ENCODE measurements at places on chromosomes 12 and 14. TPM values are rescaled to one million over a fixed set of nuclear protein-coding genes. Genes with fewer than 3 reads are reported as not detected.

- H3K27me3 ChIP-seq, result no peaks in the 10 kb centered on the region
- H3K27ac ChIP-seq, result no peak overlapping the region
- H3K36me3 ChIP-seq, result no peaks in the 10 kb centered on the region
Measured at GRCh38 chr14:95659990-95660385, 26.2 kb upstream of the TCL1B start.

- no peak overlapping the region for H3K27ac ChIP-seq
- H3K27me3 ChIP-seq, result no peaks in the 10 kb centered on the region
- H3K36me3 ChIP-seq, result no peaks in the 10 kb centered on the region
- DNase-seq, result no peak
- H3K4me1 ChIP-seq, result no peaks in the 10 kb centered on the region
Measured at GRCh38 chr12:81718616-81719015, 40.5 kb downstream of the PPFIA2 start.

- DNase-seq, result no peak
- H3K27ac ChIP-seq, result no peak overlapping the region
- no peak overlapping the region for H3K4me3 ChIP-seq
- H3K36me3 ChIP-seq, result no peaks in the 10 kb centered on the region
- no peaks in the 10 kb centered on the region for H3K27me3 ChIP-seq
Measured at GRCh38 chr14:46717211-46717610, 65.6 kb upstream of the RPL10L start.

DNA sequence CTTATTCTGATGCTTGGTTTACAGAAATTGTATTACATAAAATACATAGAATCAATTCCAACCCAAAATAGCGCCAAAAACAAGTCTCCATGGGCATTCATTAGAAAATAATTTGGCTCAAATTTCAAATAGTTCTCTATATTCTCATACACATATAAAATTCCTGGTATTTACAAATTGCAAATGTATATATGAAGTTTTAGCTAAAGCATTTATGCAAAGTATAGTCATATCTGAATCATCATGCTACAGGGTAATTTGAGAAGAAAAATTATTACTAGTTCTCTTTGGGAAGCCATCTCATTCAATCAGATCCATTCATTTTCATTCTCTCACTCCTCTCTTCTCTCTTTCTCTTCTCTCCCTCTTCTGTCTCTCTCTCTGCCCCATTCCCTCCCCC, 257.8 kb downstream of the DPF3 start:
- no peaks in the 10 kb centered on the region for H3K4me1 ChIP-seq
- DNase-seq, result no peak
- H3K27ac ChIP-seq, result no peak overlapping the region
- H3K36me3 ChIP-seq, result no peaks in the 10 kb centered on the region

DNA sequence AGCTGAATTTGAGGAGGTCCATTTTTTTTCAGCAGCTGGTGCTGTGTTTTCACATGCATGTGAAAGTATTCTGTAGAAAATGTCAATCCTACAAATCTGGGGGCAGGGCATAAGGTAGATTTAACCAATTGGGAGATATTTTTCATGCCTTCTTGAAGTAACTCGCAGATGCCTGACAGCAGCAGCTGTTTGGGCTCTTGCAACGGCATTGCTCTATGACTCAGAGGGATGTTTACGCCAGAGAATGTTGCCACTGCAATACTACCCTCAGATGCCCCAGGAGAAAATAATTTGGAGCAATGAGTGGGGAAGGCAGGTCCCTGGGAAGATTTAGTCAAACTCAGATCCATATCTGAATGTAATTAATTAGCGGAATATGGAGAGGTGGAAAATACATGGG, 42.5 kb upstream of the MYBPC1 start:
- no peaks in the 10 kb centered on the region for H3K36me3 ChIP-seq
- no peak overlapping the region for H3K4me3 ChIP-seq
- no peak for DNase-seq

- no peaks in the 10 kb centered on the region for H3K36me3 ChIP-seq
- DNase-seq, result no peak
- no peak overlapping the region for H3K27ac ChIP-seq
- no peaks in the 10 kb centered on the region for H3K4me1 ChIP-seq
- H3K27me3 ChIP-seq, result no peaks in the 10 kb centered on the region
Measured at GRCh38 chr12:117774941-117775775, 193.6 kb downstream of the KSR2 start.

GRCh38 chr12:1346126-1346525, 248.3 kb downstream of the FBXL14 start:
- no peak overlapping the region for H3K4me3 ChIP-seq
- no peaks in the 10 kb centered on the region for H3K36me3 ChIP-seq
- no peak overlapping the region for H3K27ac ChIP-seq
- H3K4me1 ChIP-seq, result no peaks in the 10 kb centered on the region
- H3K27me3 ChIP-seq, result no peaks in the 10 kb centered on the region

- DNase-seq, result no peak
- H3K27me3 ChIP-seq, result no peaks in the 10 kb centered on the region
- no peak overlapping the region for H3K27ac ChIP-seq
- H3K4me3 ChIP-seq, result no peak overlapping the region
- H3K4me1 ChIP-seq, result no peaks in the 10 kb centered on the region
- no peaks in the 10 kb centered on the region for H3K36me3 ChIP-seq
Measured at GRCh38 chr12:19382111-19382526, 57.2 kb upstream of the AEBP2 start.

DNA sequence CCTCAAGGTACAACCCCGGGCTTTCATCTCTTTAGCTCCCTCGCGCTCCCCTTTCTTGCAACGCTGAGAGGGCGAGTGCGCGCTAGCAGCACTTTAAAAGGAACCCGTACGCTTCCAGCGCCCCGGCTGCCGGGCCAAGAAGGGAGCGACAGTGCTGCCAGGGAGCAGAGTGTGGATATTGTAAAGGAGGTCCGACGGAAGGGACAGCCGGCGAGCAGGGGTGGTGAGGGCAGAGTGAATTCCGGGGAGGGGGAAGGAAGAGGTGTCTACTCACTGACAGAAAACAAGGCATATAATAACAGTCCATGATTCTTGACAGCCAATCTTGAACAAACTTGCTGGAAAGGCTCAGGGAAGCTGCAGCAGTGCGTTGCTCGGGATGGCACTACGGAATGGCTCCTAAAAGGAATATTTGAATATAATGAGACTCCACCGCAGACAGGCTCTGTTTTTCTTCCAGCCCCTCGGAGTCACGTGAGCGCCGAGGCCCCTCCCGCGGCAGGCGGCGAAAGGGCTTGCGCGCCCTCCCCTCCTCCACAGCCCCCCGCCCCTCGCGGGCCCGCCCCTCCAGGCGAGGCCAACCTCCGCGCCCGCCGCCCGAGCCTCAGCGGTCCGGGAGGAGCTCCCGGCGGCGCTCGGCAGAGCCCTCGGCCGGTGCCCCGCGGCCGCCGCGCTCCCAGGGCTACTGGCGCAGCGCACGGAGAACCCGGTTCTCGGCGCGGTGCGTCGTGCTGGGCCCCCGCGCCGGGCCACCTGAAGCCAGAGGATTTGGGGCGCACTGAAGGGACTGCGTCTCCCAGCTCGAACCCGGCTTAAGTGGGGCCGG, 3.4 kb downstream of the BMP4 start:
- H3K27ac ChIP-seq, result peak overlapping the region; percentile 94
- H3K27me3 ChIP-seq, result peaks cover 11% of the 10 kb centered on the region
- peak overlapping the region; percentile 87 for H3K4me3 ChIP-seq
- no peaks in the 10 kb centered on the region for H3K36me3 ChIP-seq

- no peaks in the 10 kb centered on the region for H3K36me3 ChIP-seq
- no peaks in the 10 kb centered on the region for H3K27me3 ChIP-seq
- no peak overlapping the region for H3K27ac ChIP-seq
- DNase-seq, result no peak
Measured at GRCh38 chr14:61701946-61702345, 6.6 kb downstream of the HIF1A start.

GRCh38 chr14:71705460-71705859, 226.8 kb upstream of the RGS6 start:
- no peak for DNase-seq
- no peak overlapping the region for H3K27ac ChIP-seq
- no peaks in the 10 kb centered on the region for H3K4me1 ChIP-seq
- H3K36me3 ChIP-seq, result no peaks in the 10 kb centered on the region
- H3K4me3 ChIP-seq, result no peak overlapping the region

DNA sequence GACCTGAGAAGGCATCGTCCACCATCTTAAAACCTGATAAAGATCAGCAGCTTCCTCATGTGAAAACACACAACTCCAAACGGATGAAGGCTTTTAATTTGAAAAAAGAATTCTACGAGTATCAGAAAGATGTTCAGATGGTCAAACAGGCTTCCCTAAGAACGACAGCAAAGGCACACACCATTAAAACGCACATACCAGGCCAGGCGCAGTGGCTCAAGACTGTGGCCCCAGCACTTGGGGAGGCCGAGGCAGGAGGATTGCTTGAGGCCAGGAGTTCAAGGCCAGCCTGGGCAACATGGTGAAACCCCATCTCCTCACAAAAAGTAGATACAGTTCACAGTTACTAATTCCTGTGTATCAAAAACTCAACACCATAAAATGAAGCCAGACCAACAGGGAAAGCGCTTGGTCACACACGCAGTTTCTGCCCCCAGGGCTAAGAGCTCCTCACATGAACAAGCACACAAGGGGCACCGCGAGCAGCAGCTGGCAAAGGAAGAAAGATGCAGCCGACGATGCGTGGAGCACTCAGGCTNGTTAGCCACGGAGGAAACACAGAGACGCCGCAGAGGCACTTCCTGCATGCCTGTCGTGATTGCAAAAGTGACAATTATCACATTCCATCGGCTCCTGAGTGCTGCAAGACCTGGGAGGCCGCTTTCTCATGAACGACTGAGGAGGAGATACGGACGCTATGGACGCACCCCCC, 78.0 kb downstream of the NOC4L start:
- peaks cover 55% of the 10 kb centered on the region for H3K27me3 ChIP-seq
- H3K36me3 ChIP-seq, result no peaks in the 10 kb centered on the region
- DNase-seq, result peak; percentile 22
- no peak overlapping the region for H3K27ac ChIP-seq

DNA sequence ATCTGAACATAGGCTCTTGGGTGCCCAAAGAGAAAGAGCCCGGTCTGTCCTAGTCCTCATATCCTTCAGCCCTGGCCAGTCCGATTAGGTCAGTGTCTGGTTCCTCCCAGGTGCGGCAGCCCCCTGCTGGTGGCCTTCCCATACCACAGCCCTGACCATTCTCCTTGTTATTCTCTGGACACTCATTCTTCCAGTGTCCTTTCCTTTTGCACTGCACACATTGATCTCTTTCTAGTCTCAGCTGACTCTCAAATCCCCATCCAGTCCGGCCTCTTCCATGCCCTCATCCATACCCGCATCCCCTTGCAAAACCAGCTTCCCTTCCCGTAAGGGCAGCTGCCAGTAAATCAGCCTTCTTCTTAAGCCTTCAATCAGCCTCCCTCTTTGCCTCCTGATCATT, 1316.3 kb downstream of the TMEM121 start:
- no peaks in the 10 kb centered on the region for H3K4me1 ChIP-seq
- H3K27me3 ChIP-seq, result no peaks in the 10 kb centered on the region
- no peak overlapping the region for H3K27ac ChIP-seq

- DNase-seq, result no peak
- H3K27me3 ChIP-seq, result no peaks in the 10 kb centered on the region
- no peak overlapping the region for H3K27ac ChIP-seq
- no peaks in the 10 kb centered on the region for H3K36me3 ChIP-seq
- no peak overlapping the region for H3K4me3 ChIP-seq
Measured at GRCh38 chr12:41627476-41627875, 439.4 kb downstream of the PDZRN4 start.

GRCh38 chr12:124184456-124184855, 110.4 kb upstream of the RFLNA start:
- no peak for DNase-seq
- H3K4me1 ChIP-seq, result no peaks in the 10 kb centered on the region
- no peaks in the 10 kb centered on the region for H3K36me3 ChIP-seq
- no peak overlapping the region for H3K27ac ChIP-seq
- no peaks in the 10 kb centered on the region for H3K27me3 ChIP-seq

DNA sequence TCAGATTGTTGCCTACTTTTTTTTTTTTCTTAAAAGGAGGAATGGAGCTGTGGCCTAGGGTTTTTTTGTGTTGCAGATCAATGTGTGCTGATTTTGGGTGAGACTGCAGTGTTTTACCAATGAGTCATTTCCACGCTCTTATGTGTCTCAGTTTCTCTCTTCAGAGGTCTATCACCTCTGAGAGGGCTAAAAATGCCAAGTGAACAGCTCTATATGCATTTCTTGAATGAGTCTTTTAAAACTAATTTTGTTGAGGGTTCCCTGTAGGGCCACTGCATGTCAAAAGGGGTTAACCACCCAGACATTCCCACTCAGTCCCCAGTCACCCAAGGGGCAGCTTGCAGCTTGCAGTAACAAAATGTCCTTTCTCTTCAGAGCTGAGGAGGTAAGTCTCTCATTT, 24.3 kb upstream of the GLIPR1L2 start:
- no peak for DNase-seq
- no peak overlapping the region for H3K4me3 ChIP-seq
- H3K27ac ChIP-seq, result no peak overlapping the region
- H3K36me3 ChIP-seq, result peaks cover 4% of the 10 kb centered on the region
- no peaks in the 10 kb centered on the region for H3K27me3 ChIP-seq

GRCh38 chr14:65332141-65332871, 80.2 kb upstream of the FUT8 start:
- H3K4me1 ChIP-seq, result peaks cover 6% of the 10 kb centered on the region
- no peak overlapping the region for H3K27ac ChIP-seq
- no peaks in the 10 kb centered on the region for H3K27me3 ChIP-seq

DNA sequence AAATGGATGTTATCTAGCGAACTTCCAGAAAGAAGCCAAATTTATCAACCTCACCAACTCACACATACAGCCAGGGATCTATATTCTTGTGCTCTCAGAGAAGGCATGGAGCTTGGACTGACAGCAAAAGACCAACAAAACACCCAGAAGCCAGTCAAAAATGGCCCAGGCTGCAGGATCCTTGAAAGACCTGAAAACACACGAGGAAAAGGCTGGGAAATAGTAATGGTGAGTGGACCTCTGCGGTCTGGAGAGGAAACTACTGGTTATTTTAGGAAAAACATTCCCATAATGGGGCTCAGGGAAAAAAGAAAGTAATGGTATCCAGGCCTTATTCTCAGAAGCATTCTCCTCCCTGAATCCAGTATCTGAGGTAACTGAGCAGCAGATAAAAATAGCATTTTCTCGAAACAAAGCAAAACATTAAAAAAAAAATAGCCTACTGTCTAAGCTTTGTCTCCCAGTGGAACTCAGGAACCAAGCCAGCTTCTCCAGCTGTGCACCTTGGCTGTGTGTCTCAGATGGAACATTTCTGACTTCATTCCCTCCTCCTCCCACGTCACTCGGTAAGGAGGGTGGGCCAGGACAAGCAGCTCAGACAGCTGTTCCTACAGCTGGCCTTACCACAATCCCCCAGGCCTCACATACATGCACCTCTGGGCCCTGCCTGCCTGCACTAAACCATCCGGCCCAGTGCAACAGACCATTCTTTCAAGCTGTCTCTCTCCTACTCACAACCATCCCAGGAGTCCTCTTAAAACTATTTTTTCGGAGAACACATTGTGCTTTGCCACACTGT, 249.9 kb downstream of the DAD1 start:
- no peak overlapping the region for H3K4me3 ChIP-seq
- no peaks in the 10 kb centered on the region for H3K36me3 ChIP-seq
- H3K27me3 ChIP-seq, result no peaks in the 10 kb centered on the region
- no peaks in the 10 kb centered on the region for H3K4me1 ChIP-seq

Gene SALL2
- 10.7 TPM for total RNA-seq

Gene SLC7A7
- total RNA-seq, result 17.4 TPM

Gene SERPINA9
- not detected for total RNA-seq

Gene AICDA
- total RNA-seq, result not detected

Gene DLK1
- total RNA-seq, result 5.2 TPM

Gene OR10G3
- not detected for total RNA-seq

Gene PLA2G1B
- total RNA-seq, result not detected
